ENCODE measurements at places on chromosomes 11 and 22.

DNA sequence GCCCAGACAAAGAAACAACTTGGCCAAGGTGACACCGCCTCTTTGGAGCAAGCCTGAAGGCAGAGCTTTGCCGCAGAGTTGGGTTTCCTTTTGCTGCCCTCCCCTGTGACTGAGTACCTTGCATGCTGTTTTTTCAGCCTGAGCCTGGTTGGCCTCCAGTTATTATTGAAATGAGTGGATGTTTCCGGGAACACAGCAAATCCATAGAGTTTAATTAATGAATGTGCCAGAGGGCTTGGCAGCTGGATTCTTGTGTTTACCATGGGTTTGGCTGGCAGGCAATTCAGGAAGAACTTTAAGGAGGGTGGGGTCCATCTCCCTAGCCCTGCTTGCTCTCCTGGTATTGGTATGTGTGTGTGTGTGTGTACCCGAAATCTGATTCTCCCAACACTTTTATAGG lies 65.6 kb upstream of the CRYBB3 start:
- no peak for DNase-seq

- DNase-seq = no peak
These were observed 7.9 kb downstream of the FAM118A start for GRCh38 chr22:45317551-45318167.

GRCh38 chr11:132115454-132115853 lies 745.0 kb downstream of the NTM start:
- no peak for DNase-seq

DNA sequence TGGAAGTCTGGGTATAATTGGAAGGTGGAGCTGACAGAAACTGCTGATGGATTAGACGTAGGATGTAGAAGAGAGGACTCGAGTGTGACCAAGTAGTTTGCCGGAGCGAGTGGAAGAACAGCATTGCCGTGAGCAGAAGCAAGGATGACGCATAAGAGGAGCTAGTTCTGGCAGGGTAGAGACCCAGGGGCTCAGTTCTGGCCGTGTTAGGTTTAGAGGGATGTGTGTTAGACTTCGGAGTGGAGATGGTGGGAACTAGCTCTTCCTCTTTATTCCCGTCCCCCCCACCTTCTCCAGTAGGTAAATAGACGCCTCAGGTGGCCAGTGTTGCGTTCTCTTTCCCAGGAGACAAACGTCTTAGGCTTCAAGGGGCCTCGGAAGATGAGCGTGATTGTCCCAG lies 19.1 kb downstream of the TUB start:
- DNase-seq = no peak

- no peak for DNase-seq
These were observed 380.1 kb downstream of the LARGE1 start for GRCh38 chr22:33539902-33540751.

DNA sequence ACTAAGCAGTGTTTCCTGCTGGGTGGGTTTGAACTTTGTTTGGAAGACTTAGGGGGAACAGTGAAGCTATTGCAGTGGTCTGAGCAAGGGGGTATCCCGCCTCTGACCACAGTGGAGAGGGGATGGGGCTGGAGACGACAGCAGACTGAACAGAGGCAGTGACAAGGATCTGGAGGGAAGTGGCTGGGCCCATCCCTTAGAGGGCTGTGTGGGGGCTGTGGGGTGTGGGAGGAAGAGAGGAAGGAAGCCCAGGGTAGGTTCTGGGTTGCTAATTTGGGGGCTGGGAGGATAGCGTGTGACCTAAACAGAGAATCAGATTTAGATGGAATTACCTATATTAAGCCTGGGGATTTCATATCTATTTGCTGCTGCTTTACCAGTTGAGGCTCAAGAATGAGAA lies 70.7 kb downstream of the BMAL1 start:
- DNase-seq = no peak

DNA sequence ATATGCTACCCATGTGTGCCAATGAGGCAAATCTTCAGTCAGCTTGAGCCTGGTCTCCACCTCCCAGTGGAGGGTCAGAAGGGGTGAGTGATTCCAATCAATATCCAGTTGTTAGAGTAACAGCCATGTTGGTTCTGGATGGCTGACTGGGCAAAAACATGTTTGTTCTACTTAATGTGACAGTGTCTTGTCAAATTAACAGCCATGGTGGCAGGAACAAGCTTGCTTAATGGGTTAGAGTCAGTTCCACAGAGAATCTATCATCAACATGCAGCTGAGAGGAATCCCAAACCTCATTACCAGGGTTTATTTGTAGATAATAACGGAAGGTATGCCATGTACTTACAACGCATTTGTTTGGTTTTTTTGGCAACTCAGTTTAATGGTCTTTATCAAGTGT lies 133.2 kb downstream of the SLC17A6 start:
- no peak for DNase-seq

GRCh38 chr22:45418770-45419138 lies 5.3 kb downstream of the RIBC2 start:
- DNase-seq = no peak

GRCh38 chr22:36540867-36541642 lies 12.1 kb upstream of the EIF3D start:
- no peak for DNase-seq

DNA sequence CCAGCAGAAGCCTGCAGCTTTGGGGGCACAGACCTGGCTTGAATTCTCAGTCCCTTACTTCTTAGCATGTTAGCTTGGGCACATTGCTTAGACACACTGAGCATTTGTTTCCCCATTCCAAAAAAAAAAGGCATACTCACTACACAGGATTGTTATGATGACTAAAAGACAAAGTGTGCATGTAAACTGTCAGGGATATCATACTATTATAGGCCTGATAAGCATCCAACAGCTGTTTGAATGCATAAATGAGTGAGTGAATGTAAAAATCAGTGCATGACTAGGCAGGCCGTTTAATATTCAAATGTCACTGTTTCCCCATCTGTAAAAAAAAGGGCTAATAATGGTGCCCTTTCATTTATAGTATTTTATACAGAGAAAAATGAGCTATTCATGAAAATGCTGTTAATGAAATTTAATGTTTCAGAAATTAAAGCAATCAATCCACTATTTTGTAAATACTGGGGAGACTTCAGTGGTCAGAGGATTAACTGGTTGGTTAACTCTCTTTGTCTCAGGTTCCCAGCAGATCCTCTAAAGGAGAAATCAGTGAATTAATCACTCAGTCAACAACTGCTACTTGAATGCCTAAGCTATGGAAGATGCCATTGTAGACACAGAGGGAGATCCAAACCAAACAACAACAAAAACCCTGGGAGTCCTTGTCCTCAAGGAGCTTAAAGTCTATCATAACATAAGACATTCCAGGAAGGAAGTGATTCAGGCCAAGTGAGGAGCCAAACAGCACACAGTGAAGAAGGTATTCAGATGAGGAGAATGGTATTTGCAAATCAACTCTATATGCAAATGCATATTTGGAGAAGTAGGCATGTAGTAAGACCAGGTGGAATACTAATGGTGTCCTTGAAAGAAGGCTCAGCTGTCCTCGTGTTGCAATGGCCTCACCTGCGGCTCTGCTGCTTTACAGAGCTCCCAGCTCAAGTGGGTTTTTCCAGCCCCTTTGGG lies 26.8 kb downstream of the BARX2 start:
- no peak for DNase-seq

DNA sequence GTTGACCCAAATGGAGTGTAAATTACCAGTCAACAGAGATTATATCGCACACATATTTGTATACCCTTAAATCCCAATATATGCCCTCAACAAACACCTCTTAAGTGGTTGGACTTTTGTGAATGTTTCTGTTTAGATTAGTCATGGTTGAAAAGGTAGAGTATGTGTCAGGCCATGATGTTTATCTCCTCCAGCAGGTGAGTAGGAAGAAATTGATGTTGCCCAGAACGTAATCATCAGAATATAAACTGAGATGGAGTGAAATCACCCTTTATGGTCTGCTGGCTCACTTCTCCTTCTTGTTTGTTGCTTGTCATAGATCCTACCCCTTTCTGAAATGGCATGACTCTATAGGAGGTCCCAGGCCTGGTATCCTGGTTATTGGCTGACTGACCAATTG lies 431.8 kb downstream of the ETS1 start:
- DNase-seq = no peak

DNA sequence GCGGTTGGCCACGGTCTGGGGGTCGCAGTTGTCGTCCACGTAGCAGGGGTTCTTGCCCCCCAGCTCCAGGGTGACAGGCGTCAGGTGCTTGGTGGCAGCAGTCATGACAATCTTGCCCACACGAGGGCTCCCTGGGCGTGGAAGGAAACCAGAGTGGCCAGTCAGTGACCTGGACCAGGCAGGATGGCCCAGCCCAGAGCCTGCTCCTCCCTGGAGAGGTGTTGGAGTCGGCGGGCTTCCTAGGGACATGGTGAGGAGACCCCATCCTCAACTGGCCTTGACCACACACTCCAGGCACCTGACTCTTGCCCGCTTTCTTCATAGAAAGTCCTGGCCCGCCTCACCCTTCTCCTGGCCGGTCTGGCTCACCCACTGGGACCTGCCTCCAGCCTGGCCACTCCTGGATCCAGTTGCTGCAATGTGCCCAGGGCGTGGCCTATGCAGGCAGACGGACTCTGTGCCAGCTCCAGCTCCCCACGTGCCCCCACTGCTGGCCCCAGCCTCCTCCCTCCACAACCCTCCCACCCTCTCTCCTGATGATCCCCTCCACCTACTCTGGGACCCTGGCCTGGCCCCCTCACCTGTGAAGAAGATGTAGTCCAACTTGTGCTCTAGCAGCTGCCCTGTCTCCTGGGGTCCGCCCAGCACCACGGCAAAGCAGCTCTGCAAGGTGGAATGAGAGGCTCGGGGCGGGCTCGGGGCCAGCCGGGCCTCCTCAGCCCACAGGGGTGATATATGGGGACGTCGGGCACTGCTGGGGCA lies 8.7 kb downstream of the ALDH3B2 start:
- DNase-seq = no peak

DNA sequence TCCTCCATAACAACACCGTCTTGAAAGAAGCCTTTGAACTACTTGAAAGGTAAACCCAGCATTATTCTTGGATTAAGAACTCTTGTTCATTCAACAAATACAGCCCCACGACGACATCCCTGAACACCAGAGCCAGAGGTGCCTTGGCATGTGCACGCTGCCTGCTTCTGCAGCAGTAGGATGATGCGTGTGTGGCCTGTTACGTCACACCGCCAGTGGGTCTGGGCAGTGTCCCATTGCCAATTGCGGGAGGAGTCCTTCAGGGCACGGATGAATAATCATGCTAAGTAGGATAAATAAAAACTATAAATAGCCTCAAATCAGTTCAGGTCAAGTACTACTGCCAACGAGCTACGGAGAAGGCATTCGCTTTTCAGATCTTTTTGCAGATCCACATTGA lies 380.5 kb downstream of the SHANK2 start:
- DNase-seq = no peak

- DNase-seq = no peak
These were observed 37.9 kb downstream of the NECTIN1 start for GRCh38 chr11:119691020-119691666.

GRCh38 chr11:104798789-104799188 lies 99.5 kb downstream of the CASP12 start:
- peak; percentile 33 for DNase-seq

- DNase-seq = no peak
These were observed 32.9 kb upstream of the SLN start for GRCh38 chr11:107744736-107745135.

- DNase-seq = no peak
These were observed 40.9 kb downstream of the PANX1 start for GRCh38 chr11:94169516-94169915.

- no peak for DNase-seq
These were observed 50.1 kb downstream of the SLC35F2 start for GRCh38 chr11:107808521-107808920.

DNA sequence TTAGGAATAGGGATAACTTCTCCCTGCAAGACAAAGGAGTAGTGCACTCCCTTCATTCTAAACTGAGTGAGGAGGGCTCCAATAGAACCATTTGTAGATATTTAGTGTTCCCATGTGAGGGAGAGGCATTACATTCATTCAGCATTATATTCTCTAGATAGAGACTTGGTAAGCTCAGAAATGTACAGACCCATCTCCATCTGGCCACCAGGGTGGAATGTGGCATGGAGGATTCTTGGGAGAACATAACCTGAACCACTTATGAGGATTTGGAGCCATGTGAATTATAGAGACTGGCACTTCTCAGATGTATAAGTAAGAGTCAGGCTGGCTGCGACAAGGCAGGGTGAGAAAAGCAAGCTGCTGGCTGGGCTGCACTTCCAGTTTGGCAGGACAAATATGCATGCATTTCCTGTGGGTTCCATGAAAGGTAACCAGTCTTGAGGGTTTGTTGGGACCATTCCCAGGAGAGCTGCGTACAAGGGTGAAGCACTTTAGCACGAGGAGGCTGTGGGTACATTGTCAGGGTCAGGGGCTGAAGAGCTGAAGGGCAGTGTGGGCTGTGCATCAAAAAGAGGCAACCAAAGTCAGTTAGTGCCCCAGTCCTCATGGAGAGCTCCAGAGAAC lies 9.2 kb downstream of the RRP8 start:
- DNase-seq = no peak

DNA sequence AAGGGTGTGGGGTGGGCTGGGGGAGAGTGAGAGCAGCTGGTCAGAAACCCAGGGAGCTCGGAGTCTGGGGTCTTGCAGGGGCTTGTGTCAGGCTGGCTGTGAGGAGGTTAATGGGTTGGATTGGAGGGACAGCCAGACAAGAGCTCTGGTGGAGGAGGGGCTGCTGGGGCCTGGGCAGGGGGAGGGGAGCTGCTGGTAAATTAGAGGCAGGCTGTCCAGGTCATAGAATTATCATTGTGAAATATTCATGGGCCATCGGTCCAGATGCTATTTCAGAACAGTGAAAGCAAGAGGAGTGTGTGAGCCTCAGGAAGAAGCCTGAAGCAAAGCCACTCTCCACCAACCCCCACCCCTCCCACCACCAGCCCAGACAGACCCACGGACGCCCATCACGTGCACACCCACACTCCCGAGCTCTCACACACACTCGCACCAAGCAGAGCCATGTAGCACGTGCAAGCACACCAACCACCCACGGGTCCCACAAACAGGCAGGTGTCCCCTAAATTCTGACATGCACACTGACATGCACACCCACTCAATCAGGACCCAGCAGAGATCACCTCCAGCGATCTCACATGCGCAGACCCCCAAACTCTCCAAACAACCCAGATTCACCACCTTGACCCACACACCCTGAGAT lies 18.8 kb downstream of the RTN4RL2 start:
- no peak for DNase-seq

DNA sequence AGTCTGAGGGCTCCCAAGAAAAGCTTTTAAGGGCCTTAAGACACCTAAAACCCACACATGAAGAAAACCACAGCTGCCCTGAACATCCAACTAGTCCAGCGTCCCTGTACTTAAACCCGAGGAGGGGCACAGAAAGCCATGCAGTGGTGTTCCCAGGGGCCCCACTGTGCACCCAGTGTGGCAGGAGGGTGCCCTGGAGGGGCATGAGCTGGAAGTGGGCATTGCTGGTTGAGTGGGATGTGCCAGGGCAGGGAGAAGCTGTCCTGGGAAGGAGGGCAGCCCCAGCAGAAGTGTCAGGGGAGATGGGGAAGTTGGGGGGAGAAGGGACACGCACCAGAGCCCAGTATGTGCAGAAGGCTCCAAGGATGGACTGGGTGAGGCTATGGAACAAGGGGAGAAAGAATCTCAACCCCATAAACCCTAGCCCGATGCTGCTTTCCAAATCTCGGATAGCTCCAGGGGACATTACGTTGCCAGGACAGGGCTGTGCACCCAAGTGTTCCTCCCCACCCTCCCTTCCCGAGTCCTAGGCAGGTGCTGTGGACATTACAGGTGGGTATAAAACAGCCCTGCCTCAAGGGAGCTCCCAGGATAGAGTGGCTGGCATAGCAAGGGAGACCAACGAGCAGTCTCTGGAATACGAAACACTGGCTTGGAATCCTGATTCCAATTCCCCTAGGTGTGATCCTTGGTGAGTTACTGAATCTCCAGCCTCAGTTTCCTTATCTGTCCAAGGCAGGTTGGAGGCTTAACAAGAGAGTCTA lies 44.2 kb downstream of the SHANK2 start:
- DNase-seq = no peak

Measured in bone marrow (tissue), 2 donors.